Large intestine (tissue), 12 donors: ENCODE measurements at places on chromosomes 11 and 22. TPM values are rescaled to one million over a fixed set of nuclear protein-coding genes. Genes with fewer than 3 reads are reported as not detected.

Gene ANO3
- polyA plus RNA-seq: 0.33 TPM

Gene LIN7C
- 26.9 TPM for polyA plus RNA-seq

Gene WNT7B
- 0.33 TPM for polyA plus RNA-seq

Gene HBB
- polyA plus RNA-seq: 175 TPM

Gene MOV10L1
- 2.3 TPM for polyA plus RNA-seq

Gene PKP3
- polyA plus RNA-seq: 71.6 TPM

Gene CADM1
- 32.7 TPM for polyA plus RNA-seq

Gene DRICH1
- polyA plus RNA-seq: 1.3 TPM

Gene ZDHHC24
- 8.5 TPM for polyA plus RNA-seq

Gene FJX1
- polyA plus RNA-seq: 3.5 TPM
